ENCODE measurements at places on chromosomes 13 and 19.

GRCh38 chr19:38267761-38268483 is 3.5 kb downstream of the SPINT2 start:
- DNase-seq = no peak

- DNase-seq = no peak
These were observed 65.4 kb upstream of the ATXN8OS start for GRCh38 chr13:70042193-70042592.

DNA sequence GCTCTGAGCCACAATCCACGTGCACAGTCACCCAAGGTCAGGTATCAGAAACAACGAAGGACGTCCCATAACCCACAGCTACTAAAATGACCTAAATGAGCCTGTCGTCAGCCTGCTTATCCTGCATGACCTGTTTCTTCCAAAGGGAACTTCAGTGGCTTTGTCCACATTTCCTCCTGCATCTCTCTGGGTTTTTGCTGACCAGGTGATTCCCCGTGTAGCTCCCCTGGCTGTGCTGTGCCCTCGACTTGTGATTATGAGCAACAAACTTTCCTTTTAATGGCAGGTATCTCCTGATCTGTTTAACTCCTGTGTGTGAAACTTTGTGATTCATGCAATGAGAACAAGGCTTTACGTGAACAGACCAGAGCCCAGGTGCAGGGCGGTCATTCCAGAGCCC is 81.0 kb downstream of the PEG3 start:
- DNase-seq = no peak

GRCh38 chr13:77833331-77833863 is 85.2 kb downstream of the EDNRB start:
- DNase-seq = no peak

DNA sequence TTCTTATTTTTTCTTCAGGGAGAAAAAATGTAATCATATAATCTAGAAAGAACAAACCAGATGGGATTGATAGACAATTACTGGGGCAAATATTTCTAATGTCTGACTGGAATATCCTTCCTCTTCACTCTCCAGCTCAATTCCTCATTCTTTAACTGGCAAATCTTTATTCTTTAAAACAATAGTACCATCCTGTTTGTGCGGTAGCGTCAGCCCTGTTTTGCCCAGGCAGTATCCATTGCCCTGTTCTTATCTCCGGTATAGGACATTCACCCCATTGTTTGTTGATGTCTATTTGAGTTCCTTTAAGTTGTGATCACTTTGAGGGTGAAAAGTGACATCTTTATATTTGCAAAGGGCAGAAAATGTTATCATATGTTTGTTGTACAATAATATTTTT is 185.4 kb downstream of the POSTN start:
- DNase-seq = no peak

GRCh38 chr13:114109641-114110041 is 22.8 kb downstream of the RASA3 start:
- DNase-seq = no peak

DNA sequence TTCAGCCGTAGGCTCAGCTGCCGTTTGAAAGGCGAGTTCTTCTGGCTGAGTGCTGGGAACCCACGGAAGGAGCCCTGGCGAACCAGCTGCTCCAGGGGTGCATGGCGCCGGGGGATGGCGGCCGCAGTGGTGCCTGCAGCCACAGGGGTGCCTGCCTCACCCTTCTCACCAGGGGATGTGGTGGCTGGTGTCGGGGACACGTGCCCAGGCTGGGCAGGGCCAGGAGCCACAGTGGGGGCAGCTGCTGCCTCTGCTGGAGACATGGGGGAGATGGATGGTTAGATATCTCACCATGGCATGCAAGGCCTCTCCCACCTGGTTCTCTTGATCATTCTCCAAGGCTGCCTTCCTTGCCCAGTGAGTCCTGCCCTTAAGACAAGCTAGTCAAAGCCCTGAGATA is 17.1 kb downstream of the NUMBL start:
- DNase-seq = no peak

All from activated T-cell treated with anti-CD3 and anti-CD28 coated beads for 48 hours (primary cell).